ENCODE measurements at places on chromosomes 7 and 10.

DNA sequence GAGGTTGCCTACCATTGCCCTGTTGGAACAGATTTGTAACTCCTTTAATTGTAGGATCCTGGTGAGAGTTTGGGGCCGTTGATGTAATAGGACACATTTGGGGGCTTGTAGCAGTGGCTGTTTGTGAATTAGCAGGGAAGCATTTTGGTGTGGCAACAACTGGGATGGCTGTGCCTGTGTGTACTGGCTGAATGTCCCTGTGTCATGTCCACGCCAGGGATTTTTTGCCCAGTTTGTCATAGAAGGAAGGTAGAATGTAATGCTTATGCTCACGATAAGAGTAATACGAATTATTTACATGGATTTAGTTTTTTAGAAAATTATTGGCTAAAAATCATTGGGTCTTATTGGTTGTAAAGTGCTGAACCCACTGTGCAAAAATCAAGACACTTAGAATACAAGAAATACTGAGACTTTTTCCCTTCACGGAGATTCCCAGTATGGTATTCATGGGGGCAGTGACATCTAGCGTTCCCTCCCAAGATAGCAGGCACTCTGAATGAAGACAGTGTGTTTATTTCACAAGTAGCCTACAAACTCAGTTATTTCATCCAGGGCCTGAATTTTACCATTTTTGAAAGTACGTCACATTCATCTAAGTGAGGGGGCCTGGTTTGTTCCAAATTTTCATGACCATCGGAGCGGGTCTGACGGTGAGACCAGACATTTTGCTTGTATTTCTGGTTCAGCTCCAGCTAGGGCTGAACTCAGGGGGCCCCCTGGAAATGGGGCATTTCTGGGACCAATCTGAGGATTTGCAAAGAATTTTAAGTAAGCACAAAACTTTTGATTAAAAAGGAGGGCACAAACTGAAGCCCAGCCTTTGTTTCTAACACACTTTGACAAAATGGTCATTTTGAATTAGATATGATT is 74.7 kb downstream of the CACNB2 start:
- DNase-seq, result peak; percentile 44

DNA sequence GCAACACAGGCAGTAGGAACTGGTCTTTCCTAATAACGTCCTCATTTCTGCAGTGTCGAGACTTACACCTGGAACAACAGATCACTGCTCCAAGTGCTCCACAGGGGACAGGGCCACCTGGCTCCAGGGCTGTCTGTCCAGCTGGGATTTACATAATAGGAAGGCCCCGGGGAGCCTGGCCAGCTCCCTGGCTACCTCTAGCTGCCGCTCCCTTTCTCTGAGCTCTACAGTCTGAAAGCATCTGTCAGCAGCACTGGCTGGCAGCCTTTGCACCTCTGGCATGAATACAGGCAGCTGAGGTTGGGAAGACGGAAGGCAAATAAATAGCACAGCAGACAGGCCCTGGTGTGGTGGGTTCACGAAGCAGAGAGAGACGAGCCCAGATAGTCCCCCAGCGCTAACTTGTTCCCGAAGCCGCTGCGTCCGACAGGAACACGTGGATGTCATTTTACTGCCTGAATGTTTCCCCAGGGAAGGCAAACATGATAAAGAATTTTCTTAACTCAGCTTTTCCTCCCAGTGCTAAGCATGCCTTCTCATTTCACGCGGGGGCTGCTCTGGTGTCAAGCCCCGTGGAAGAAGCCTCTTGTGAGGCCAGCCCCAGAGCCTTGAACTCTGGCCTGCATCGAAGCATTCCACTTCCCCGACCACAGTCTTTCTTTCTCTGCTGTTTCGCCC is 105.4 kb downstream of the ITIH5 start:
- no peak for DNase-seq

DNA sequence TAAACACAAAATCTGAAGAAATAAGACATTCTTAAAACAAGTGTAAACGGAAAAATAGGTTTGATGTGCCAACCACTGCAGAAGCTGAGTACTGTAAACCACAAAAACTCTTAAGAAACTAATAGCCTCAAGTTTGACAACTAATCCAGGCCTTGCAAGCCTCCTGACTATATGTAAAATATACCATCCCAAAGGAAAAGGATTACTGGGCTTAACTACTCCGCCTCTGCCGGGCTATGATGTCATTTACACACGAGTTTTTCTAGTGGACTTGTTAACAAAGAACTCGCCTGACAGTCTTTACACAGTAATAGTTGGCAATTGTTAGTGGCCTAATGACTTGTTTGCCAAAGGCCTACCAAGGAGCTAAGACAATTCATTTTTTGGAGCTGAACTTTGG is 2.1 kb downstream of the KIF5B start:
- no peak for DNase-seq

DNA sequence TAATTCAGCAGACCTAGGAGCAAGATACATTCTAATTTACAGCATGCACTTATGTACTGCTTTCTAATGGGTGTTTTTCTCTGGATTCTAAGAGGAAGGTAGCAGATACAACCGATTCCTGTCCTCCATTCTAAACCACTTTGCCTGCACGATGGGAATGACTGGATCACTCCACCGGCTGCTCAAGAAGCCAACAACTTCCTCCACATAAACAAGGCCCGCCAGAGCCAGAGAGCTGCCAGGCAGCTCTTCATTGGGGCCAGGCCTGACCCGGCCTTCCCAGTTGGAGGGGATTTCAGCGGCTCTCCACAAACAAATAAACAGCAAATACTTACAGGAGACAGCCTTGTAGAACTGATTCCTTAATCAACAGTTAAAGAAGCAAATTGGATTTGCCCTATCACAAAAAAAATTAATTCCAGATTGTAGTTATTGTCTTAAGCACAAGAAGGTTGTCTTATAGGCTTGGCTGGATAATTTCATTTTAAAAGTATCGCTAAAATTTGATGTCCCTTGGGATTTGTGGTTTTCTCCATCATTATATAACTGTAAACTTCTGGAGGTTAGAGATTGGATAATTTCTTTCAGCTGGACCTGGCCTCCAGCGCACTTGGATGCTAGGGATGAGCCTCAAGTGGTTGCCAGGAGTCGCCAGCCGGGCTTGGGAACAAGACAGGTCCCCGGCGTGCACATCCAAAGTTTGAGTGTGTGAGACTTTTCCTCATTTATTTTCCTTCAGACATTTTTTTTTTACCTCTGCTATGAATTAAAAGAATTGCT is 20.9 kb downstream of the EBF3 start:
- no peak for DNase-seq

GRCh38 chr7:102914585-102914984 is 1.8 kb downstream of the LRRC17 start:
- no peak for DNase-seq

- DNase-seq, result no peak
Observed at GRCh38 chr10:79378383-79378646, 31.0 kb downstream of the PPIF start.

- peak; percentile 57 for DNase-seq
Observed at GRCh38 chr10:100009283-100009792, 409 bp downstream of the DNMBP start.

All from HuH-7 (cell line).